Stimulated activated CD8-positive, alpha-beta memory T cell treated with anti-CD3 and anti-CD28 coated beads, Interleukin-4, amount 100 ng/mL, for 1 hour (primary cell): ENCODE measurements at places on chromosomes 13 and 19.

DNA sequence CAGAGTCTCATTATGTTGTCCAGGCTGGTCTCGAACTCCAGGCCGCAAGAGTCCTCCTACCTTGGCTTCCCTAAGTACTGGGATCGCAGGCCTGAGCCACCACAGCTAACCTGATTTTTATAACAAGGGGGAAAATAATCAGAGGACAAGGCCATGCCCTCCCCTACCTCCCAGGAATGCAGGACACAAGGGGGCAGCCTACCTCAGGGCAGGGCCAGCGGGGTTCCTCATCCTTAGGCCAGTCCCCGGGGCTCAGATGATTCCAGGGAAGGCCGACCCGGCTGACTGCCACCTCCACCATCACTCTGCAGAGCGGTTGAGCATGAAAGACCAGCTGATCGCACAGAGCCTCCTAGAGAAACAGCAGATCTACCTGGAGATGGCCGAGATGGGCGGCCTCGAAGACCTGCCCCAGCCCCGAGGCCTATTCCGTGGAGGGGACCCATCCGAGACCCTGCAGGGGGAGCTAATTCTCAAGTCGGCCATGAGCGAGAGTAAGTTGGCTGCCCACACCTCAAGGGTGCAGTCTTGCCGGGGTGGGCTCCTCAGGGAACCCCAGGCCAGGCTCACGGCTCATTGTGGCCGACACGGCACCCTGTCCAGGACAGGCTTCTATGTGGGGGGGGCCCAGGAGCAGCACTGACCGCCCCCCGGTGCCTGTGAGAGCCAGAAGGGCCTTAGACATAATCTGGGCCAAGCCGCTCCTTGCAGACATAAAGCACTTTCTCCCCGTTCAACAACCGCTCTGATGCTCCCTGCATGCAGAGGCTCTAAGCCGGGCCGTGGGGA lies 26.8 kb downstream of the PEX11G start:
- DNase-seq, result no peak

DNA sequence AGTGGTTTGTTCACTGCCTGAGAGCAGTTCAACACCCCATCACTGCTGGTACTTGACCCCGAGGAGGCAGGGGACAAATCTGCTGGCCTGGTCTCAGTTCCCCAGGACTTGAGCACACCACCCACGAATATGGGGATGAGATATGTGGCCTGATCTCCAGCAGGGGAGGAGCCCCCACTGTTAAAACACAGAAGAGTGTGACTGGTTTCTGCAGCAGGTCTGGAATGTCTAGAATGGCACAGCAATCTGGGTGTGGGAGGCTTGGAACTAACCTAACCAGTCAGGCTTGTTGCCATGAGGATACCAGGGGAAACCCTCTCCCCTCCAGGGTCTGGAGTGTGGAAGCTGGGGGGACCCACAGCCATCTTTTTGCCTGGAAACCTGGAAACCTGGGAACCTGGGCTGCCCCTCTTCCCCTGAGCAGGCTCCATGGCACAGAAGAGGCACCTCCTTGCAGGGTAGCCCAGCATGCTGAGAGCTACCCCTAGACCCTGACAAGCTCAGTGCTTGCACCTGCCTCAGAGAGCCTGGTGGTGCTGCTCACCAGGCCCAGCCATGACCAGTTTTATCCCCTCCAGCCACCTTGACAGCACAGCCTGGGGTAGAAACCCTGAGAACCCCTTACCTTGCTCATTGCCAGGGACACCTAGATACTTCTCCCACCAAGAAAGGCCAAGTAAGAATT lies 273.8 kb downstream of the LIG4 start:
- DNase-seq, result no peak

DNA sequence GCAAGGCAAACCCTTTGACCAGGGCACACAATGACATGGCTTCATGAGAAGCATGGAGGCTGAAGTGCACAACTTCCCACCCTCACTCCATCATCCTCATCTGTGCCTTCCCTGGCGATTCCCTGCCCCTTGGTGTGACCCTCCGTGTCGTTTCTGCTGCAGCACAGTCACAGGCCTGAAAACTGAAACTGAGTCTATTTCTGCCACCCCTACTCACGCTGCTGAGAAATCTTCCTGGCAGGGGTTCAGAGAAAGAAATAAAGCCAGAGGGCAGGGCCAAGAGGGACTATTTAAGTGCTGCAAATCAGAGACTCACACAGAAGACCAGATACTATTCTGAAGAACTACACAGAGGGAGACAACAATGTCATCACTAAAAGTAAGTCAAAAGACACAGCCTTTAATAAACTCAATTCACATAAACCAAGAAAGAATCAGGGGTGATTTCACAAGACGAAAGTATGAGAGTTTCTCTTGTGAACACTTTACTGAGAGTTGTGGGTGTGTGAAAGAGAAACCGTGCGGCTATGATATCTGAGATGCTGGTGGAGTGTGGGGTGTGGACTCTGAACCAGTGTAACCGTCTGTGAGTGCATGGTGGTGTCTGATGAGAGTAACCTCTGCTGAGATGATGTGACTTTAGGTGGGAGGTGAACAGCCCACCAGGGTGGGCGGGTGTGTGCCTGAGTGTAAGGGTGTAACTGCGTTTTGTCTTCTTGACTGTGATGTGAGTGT lies 23.5 kb downstream of the LGALS16 start:
- no peak for DNase-seq

GRCh38 chr19:28482221-28482620 lies 730.7 kb downstream of the UQCRFS1 start:
- no peak for DNase-seq

GRCh38 chr13:39528661-39528980 lies 74.4 kb downstream of the LHFPL6 start:
- no peak for DNase-seq

DNA sequence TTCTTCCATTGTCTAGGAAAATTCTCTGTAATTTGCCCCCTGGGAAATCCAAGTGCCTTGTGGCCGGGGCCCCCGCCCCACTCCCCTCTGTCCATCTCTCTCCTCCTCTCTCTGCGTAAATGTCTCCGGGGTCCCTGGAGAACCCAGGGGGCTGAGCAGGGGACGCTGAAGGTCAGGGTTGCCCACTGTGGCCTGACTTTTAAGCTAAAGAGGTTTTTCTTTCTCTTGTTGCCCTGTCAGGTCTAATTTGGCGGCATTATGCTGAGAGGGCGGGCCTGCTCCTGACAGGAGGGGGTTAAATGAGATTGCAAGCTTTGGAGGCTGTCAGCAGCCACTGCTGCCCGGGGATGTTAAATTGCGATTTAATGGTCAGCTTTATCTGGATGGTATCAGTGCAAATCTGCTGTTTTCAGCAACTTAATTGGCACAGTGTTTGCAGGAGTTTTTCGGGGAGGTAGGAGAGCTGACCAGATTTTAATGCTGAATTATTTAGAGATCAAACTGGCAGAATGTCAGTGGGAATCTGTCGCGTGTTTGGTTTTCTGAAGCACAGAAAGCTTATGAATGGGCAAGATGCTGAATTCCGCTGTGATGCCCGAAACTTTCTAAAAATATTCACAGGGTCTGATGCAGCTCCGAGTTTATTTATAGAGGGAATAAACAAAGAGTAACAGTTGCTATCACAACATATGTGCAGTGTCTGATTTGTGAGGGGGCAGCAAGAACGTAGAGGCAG lies 93.2 kb upstream of the SOX1 start:
- no peak for DNase-seq

DNA sequence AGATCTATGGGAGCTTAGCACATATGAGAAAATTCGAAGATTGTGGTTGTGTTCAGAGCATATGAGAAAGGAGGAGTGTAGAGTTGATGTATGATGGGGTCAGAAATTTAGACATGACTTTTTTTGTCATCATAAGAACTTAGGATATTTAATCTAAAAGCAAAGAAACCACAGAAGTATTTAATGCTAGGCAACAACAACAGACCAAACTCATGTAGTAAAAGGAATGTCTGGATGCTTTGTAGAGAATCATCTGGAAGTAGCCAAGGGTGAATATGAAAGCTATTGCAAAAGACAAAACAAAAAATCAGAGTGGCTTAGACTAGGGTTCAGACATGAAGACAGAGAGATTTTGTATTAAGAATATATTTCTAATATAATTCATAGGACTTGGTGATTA lies 190.3 kb downstream of the SLITRK1 start:
- no peak for DNase-seq
